ENCODE measurements at places on chromosomes 2 and 18.

DNA sequence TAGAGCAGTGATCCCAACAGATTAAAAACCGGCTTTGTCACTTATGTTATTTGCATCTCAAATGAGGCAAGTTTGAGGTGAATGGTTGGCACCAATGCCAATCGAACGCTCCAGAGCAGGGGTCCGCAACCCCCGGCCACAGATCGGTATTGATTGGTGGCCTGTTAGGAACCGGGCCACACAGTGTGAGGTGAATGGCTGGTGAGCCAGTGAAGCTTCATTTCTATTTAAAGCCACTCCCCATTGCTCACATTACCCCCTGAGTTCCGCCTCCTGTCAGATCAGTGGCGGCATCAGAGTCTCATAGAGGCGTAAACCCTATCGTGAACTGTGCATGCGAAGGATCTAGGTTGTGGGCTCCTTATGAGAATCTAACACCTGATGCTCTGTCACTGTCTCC is 132.0 kb downstream of the TMEM182 start:
- peak; percentile 13 for DNase-seq

DNA sequence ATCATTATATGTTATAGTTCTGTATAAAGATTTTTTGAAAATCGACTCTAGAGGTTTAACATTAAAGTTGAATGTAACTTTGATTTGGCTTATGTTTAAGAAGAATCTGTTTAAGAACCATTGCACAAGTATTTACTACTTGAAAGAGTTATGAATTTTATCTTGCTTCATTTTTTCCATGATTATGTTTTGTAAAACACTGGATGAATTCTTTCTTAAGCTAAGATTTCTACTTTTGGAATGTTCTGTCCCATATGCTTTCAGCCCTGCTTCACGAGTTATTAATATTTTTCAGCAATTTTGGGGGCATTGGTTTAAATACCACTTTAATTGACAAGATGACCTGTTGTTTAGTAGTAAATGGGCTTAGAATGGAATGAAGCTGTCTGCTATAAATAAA is 56.7 kb upstream of the STON1 start:
- DNase-seq = no peak

- no peak for DNase-seq
These were observed 72.5 kb downstream of the HS1BP3 start for GRCh38 chr2:20578266-20578894.

GRCh38 chr2:66577321-66578053 is 142.6 kb downstream of the MEIS1 start:
- peak; percentile 85 for DNase-seq

DNA sequence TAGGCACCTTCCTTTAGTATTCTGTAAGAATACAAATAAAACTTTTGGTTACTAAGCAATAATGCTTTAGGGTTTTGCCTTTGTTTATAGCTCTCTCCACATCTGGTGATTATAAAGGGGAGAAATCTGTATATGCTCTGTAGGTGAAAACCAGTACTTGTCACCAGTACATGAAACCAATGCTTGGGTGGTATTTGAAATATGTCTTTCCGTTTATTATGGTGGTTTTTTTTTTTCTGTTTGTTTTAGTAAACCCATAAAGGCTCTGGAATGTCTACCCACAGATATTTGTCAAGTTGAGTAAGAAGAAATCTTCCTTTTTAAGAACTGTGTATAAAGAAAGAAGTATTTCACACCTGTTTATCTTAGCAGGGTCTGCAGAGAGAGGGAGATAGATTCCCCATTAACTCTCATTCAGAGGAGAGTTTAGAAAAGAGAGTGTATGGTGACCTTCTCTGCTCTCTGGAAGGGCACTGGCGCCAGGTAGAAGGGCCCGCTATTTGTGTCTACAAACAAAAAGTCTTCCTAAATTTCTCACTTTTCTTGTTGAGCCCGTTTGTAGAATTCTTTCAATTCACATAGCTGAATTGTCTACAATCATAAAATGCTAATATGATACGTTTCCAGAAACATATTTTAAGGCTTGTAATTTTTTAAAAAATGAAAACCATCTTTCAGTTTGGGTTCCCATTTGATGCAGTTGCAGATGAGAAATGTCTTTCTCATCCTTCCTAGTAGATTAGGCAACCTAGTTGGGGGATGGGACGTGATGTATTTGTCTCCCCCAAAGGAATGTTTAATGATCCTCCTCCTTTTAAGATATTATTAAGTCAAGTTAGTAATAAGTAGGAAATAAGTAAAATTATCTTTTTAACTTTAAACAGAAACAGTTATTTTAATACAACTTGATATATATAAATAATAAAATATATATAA is 33.9 kb downstream of the MAP3K20 start:
- DNase-seq = no peak

DNA sequence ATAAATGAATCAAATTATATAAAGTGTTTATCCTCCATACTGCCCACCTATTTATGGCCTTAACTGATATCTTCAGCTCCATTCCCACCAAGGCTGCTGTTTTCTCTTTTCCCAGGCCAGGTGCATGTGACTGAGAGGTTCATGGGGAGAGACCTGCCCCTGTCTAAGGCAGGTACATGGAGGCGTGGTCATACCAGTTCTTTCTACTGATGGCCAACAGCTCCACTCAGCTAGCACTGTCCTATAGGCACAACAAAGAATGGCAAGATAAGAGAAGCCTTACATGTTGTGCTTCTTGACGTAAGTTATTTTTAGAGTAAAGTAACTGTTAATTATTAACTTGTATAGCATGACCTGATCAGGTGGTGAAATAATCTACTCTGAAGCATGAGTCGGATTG is 16.8 kb downstream of the AKAIN1 start:
- DNase-seq = no peak

DNA sequence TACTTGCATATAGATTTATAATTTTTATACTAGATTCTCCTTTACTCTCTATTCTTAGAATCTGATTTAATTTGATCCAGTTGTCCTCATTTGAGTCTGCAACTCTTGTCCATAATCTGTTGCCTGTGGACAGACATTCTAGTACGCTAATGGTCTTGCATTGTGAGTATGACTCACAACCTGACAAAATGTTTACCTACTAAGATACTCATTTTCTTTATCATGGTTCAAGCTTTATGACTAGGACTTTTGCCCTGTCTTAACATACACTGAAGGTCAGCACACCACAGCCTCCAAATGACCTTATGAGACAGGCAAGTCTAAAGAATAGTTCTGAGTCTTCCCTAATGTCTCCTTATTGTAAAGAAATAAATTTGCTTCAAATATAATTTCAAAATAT is 142.3 kb upstream of the CDH7 start:
- no peak for DNase-seq

GRCh38 chr2:105576440-105577241 is 168.1 kb upstream of the NCK2 start:
- peak; percentile 72 for DNase-seq

- no peak for DNase-seq
These were observed 6.0 kb downstream of the FBXO15 start for GRCh38 chr18:74141667-74142066.

DNA sequence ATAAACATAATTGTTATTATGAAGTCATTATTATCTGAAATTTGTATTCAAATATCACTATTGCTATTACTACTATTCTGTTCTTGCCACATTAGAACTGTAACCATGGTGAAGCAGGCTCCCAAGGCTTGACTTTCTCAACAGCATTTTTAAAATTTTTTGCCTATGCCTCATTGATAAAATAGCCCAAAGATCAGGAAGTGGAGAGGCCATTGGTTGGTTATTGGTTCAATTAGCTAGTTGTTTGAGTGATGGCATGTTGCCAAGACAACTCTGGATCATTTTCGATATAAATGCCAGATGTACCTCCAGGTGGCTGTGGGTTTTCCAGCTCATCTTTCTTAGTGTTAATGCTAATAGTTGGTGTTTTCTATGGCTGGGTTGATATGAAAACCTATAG is 513.5 kb downstream of the TRIB2 start:
- DNase-seq = no peak

GRCh38 chr2:28326881-28327505 is 65.7 kb upstream of the FOSL2 start:
- DNase-seq = no peak

DNA sequence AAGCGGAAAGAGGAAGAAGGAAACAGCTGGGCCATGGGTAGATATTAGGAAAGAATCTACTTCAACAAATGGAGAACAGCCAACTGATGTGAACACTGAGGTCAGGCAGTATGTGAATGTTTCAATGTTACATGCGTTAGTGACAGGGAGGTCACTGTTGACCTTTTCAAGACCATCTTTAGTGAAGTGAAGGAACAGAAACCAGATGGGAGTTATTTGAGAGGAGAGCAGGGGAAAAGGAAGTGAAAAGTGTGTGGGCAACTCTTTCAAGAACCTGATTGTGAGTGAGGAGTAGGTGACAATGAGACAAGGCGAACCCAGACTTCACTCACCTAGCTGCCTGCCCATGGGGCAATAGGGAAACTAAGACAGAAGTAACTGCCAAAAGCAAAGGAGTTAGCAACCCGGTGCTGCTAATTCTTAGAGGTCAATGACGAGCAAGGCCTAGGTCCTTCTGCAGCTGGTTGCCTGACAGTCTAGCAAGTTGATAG is 67.0 kb downstream of the SP3 start:
- DNase-seq = no peak

- no peak for DNase-seq
These were observed 130.8 kb upstream of the CDCA7 start for GRCh38 chr2:173223871-173224270.

GRCh38 chr2:195356026-195356425 is 301.0 kb upstream of the SLC39A10 start:
- no peak for DNase-seq

DNA sequence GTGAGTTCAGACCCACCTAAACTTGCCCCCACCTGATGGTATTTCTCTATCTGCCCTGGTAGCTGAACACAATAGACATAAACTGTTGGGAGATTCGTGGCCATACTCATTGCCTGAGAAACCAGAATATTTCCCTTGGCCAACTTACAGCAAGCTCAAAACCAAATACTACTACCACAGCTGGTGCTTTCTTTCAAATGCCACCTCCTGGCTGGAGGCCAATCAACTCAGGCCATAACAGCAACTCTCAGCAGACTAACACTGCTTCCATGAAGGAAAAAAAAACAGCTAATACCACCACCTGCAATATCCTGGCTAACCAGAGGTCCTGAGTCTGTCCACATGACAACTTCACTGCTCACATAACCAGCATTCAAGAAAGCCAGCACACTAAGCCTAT is 373.1 kb downstream of the CMPK2 start:
- no peak for DNase-seq

- peak; percentile 64 for DNase-seq
These were observed 2159.7 kb upstream of the PIK3C3 start for GRCh38 chr18:39795350-39795749.

GRCh38 chr2:46364797-46365457 is 67.7 kb downstream of the EPAS1 start:
- DNase-seq = peak; percentile 83

DNA sequence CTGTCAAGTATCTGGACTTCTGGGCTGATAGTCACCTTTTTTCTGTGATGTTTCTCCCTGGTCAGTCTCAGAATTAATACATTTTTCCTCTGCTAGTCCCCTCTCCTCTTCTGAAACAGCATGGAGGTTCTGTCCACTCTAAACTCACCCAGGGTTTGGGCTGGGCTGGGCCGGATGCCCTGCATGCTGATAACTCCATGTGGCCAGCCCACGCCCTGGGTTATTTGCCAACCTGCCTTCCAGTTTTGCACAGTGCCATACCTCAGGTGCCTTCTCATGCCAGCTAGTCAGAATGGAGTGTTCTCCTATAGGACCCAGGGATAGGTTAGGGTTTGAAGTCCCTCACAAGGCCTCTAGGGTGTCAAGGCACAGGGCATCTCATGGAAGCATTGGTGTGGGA is 32.2 kb downstream of the MEX3C start:
- DNase-seq = no peak

GRCh38 chr2:8858910-8859309 is 21.5 kb upstream of the KIDINS220 start:
- no peak for DNase-seq

DNA sequence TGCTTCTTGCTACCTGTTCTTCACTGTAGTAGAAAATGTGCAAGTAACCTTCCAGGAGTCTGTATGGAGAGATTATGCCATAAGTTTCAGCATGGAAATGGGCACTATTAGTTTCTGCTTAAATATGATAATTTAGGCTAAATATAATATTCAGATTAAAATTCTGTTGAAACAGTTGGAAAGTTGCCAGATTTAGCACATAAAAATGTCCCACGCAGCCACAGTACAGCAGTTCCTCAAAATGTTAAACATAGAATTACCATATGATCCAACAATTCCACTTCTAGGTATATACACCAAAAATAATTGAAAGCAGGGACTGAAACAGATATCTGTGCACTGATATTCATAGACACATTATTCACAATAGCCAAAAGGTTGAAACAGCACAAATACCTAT is 121.2 kb downstream of the NRP2 start:
- no peak for DNase-seq

DNA sequence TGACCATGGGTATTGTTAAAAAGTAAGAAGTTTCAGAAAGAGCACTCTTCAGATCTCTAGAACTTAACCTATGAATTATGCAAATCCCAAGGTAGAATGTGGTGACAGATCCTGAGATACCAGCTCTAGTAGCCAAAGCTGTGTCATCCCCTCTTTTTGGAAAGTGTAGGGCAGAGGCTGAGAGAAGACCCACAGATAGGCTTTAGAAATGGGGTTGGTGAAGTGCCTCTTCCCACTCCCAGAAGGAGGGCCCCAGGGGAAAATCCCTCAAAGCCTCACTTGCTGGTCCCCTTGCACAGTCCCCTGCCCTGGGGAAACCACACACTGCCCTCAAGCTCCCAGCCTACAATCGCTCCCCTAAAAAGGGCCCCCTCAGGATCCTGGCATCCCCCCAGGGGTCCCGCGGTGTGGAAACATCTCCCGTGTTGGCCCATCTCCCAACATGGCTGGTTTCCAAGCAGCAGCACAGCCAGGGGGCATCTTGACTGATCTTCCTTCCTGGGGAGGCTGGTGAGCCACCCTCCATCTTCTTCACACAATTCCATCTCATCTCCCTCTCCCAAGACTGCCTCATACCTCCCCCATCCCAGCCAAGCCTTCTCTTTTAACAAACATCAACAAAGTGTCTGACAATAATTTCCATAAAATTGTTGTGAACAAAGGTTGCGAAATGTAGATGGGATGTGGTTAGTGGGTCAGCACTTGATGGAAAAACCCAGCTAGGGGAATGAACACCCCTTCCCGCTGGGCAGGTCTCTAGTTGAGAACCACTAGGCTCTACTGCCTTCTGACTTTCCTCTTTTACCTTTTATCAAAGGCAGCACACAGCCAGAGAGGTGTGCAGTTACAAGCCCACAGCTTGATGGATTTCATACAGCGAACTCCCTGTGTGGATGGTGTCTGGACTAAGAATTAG is 25.1 kb downstream of the MAL start:
- no peak for DNase-seq

DNA sequence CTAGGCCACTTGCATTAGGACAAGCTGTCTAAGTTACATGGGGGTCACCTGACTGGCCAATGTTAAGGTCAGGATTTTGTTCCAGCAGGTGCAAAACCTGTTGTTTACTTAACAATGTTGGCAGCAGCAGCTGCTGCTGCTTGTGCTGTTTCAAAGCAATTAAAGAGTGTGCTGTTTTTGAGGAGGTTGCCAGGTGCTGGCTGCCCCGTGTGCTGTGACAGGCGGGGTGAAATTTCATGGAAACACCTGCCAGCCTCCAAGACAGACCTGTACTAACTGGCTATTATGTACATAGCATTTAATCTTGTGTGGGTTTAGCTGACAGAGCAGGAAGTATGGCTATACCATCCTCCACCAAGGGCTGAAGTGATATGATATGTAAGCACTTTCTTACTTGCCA is 224.9 kb downstream of the ASXL3 start:
- no peak for DNase-seq

- no peak for DNase-seq
These were observed 140.1 kb downstream of the STK39 start for GRCh38 chr2:168107322-168107721.

Measured in GM23338 (cell line).